Adipose tissue (tissue), 3 donors: ENCODE measurements at places on chromosomes 12 and 14. TPM values are rescaled to one million over a fixed set of nuclear protein-coding genes. Genes with fewer than 3 reads are reported as not detected.

The APOLD1 gene
- 71.1 TPM for polyA plus RNA-seq

The MYF6 gene
- 0.07 TPM for polyA plus RNA-seq

The ATF1 gene
- 12.9 TPM for polyA plus RNA-seq

The ERC1 gene
- 4.0 TPM for polyA plus RNA-seq

The IFI27 gene
- polyA plus RNA-seq = 586 TPM

The KCNH5 gene
- polyA plus RNA-seq = 0.22 TPM

The RNFT2 gene
- 0.56 TPM for polyA plus RNA-seq

The TOMM20L gene
- polyA plus RNA-seq = not detected

The TNFRSF1A gene
- 46.8 TPM for polyA plus RNA-seq

The GPR84 gene
- 1.0 TPM for polyA plus RNA-seq

The NXPH4 gene
- 3.4 TPM for polyA plus RNA-seq

The ARHGAP9 gene
- polyA plus RNA-seq = 33.6 TPM

The PRH2 gene
- not detected for polyA plus RNA-seq

The SAMD15 gene
- polyA plus RNA-seq = 0.54 TPM

The SMCO2 gene
- polyA plus RNA-seq = not detected

The KRT4 gene
- polyA plus RNA-seq = 20.6 TPM

The BRI3BP gene
- polyA plus RNA-seq = 1.5 TPM

The HOXC11 gene
- not detected for polyA plus RNA-seq

The ANG gene
- 41.8 TPM for polyA plus RNA-seq

The OR9K2 gene
- not detected for polyA plus RNA-seq

The MANSC4 gene
- not detected for polyA plus RNA-seq

The MAGOHB gene
- 6.8 TPM for polyA plus RNA-seq

The ANO4 gene
- 0.16 TPM for polyA plus RNA-seq

The OVCH1 gene
- polyA plus RNA-seq = not detected

The RASSF8 gene
- polyA plus RNA-seq = 6.9 TPM

The NYNRIN gene
- polyA plus RNA-seq = 2.7 TPM

The VTI1B gene
- 166 TPM for polyA plus RNA-seq

The B4GALNT1 gene
- polyA plus RNA-seq = 0.35 TPM

The CLEC2B gene
- 12.8 TPM for polyA plus RNA-seq

The THTPA gene
- 18.3 TPM for polyA plus RNA-seq

The ACRBP gene
- polyA plus RNA-seq = 0.74 TPM

The ASCL1 gene
- polyA plus RNA-seq = not detected

The DLK1 gene
- not detected for polyA plus RNA-seq

The LAG3 gene
- 3.0 TPM for polyA plus RNA-seq

The CCDC175 gene
- polyA plus RNA-seq = not detected

The SLC17A8 gene
- not detected for polyA plus RNA-seq

The LTB4R2 gene
- polyA plus RNA-seq = 2.6 TPM

The KITLG gene
- polyA plus RNA-seq = 2.1 TPM

The GYS2 gene
- polyA plus RNA-seq = 0.05 TPM

The FGD6 gene
- 0.91 TPM for polyA plus RNA-seq

The CCDC197 gene
- polyA plus RNA-seq = not detected

The EID3 gene
- polyA plus RNA-seq = 2.2 TPM

The DYNLL1 gene
- 522 TPM for polyA plus RNA-seq

The C2CD5 gene
- polyA plus RNA-seq = 23.4 TPM

The FSCB gene
- not detected for polyA plus RNA-seq

The CABP1 gene
- polyA plus RNA-seq = 14.5 TPM

The WNT1 gene
- polyA plus RNA-seq = not detected

The LYZ gene
- 48.7 TPM for polyA plus RNA-seq

The C12orf56 gene
- not detected for polyA plus RNA-seq

The MGAT2 gene
- 15.4 TPM for polyA plus RNA-seq

The RERG gene
- 4.3 TPM for polyA plus RNA-seq

The GDF3 gene
- 0.22 TPM for polyA plus RNA-seq
